Cerebellar cortex (tissue), 1 donor: ENCODE measurements at places on chromosomes 5 and 9.

DNA sequence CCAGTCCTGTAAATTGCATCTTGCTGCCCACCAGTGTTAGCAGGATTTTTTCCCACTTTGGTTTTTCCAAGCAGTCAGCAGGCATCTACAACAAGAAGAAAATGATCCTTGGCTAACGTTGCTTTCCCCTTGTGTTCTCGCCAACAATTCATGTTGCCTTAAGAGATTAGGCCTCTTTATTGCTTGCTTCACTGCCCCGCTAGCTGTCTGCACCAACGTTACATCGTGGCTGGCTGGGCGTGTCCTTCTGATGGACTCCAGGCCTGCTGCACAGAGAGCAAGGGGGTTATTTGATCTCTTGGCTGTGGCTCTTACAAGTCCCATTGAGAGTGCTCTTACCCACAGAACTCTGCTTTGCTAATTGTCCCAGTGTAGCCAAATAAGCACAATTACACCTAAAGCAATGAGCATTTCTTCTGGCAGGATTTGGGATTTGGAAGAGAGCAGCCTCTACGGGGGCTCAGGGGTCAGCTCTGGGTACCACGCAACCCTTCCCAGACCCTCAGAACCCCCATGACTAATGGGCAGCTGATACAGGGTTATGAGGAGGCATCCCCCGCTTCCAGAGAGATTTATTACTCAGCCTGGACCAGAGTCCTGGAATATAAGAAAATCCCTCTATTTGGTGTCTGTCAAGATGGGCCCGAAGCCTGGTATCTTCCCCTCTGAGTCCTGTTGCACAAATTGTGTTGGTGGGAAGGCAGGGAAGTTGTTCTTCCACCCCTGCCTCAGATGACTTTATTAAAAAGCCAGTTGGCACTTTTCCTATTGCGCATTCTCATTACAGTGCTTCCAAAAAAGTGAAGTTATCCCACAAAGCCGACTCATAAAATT, 17.6 kb downstream of the DCANP1 start:
- DNase-seq = no peak

- no peak for DNase-seq
Observed at GRCh38 chr9:114720086-114720676, 38.2 kb upstream of the TEX48 start.

- DNase-seq = no peak
Observed at GRCh38 chr9:135820661-135821060, 86.7 kb downstream of the CAMSAP1 start.

- no peak for DNase-seq
Observed at GRCh38 chr9:138075961-138076649, 198.5 kb downstream of the CACNA1B start.

DNA sequence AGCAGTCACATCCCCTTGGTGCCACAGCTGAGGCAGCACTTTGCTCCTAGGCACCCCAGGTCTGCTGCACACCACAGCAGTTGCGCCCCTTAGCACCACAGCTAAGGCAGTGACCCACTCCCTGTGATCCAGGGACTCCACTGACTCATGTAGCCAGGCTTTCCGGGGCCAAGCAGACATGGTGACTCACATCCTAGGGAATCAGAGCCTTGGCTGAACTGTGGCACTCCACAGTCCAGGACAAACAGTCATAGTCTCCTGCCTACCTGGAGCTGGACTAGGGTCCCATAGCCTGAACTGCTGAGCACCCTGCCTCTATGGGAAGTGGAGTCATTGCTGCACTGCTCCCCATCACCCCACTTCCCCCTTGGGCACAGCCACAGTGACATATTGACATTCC, 338.7 kb downstream of the NPR3 start:
- no peak for DNase-seq

- no peak for DNase-seq
Observed at GRCh38 chr9:116405321-116405720, 251.7 kb downstream of the PAPPA start.

DNA sequence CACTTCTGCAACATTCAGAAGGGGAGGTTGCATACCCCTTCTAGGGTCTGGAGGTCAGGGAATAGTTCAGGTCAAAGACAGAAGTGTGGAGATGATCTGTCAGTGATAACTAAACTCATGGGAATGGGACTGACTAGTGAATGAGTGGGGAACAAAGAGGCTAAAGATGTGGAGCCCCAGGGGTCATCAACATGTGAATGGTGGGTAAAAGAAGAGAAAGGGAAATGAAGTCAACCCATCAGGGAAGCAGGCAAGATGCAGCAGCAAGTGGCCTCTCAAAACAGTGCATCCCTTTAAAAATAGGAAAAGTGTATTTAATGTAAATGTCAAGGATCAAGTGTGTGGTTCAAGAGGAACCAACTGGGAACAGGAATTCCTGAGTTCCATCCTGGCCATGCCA, 69.9 kb downstream of the PLPPR1 start:
- no peak for DNase-seq

GRCh38 chr5:117461403-117461802, 886.8 kb upstream of the SEMA6A start:
- DNase-seq = no peak

DNA sequence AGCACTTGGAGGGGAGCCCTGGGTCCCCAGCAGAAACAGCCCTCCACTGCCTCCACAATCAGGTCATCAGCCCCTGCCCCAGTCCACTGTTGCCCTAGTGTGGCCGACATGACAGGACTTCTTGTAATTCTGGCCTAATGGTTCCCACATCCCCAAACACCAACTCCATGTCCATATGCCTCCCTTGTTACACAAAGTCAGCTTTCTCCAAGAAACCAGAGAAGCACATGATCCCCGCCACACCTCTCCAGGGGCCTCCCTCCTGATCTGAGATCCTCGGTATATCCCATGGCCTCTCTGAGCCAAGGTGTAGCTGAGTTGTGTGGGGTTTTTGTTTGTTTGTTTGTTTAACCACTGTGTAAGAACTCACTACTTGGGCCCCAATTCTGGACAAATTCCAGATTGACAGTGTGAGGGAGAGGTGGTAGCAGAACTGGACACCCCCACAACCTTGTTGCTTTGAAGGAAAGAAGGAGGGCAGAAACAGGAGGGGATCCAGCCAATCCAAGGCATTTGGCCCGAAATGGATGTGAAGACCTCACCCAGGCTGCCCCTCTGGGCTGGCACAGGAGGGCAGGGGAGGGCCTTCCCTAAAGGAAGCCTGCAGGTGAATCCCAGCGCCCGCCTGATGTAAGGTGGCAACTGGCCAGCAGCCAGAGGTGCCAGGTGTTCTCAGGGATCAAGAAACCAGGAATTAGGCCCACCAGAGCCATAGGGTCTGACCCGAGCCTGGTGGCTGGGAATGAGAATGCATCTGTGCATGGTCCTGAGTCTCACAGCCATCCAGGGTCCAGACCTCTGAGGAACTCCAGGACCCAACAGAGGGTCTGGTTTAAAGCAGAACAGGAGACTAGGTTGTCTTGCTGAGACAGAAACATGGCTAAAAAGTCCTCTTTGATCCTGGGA, 13.4 kb downstream of the IRF1 start:
- DNase-seq = no peak

DNA sequence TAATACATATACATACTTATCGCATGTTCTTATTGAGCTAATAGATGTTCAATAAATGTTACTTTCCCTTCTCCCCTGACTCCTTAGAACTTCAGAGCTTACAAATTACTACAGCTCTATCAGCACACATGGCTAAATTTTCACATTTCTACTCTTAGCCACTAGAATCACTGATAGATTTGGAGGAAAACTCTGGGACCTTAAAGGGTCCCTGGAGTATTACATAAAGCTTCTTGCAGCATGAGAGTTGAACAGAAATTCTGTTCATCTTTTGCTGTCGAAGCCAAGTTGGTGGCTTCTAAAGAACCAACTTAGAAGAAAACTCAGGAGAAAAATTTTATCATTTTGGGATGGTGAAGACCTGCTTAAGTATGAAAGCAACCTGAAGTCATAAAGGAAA, 15.5 kb downstream of the B4GALT1 start:
- no peak for DNase-seq

DNA sequence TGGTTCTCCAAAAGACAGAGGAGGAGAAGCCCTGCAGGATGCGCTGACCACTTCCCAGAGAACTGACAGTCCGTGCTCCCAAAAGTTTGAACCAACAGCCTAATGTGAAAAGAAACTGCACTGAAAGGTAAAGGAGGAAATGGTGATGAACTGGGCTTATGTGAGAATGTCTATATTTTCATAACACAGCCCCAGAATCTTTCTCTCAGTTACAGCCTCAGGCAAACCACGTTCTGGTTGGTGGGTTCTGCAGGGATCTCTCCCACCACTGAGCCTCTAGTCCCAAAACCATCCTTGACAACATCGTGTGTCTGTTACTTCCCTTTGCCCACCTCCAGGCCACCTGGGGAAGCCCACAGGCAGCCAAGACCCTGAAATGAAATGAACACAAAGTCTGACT, 23.9 kb downstream of the SPARC start:
- DNase-seq = no peak

DNA sequence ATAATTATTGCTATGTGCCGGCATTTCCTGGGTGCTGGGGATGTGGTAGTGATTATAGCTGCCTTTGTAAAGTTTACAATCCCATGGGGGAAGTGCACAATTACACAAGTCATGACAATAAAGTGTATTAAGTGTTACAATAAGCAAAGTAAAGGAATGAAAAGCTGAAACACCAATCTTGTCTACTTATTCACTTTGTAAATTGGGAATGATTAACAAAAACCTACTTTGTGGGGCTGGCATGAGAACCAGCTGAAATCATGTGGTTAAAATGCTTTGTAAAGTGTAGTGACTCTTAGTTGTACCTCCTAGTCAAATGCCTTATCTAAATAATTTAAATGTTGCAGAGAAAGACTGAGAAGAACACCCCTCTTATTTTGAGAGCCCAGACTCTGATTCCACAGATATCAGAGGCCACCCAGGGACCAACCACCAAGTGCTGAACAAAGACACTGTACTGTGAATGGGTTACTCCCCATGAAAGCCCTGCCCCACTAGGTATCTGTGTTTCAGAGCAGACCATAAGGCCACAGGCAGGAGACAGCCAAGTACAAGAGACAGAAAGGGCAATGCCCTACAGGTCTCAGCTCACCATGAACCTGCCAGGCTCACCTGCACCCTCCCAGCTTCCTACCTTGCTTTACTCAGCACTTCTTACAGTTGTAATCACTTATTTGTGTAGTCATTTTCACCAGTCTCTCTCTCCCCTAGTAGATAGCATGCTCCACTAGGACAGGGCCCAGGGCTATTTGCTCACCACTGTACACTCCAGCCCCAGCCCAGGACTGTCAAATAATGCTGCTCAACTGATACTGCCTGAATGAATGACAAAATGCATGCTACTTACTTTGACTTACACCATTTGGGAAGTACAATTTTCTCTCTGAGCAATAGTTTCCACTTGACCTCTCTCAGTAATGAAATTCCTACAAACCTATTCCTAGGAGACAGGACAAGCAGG, 101.6 kb upstream of the APC start:
- no peak for DNase-seq

GRCh38 chr5:174523311-174524071, 200.9 kb upstream of the MSX2 start:
- no peak for DNase-seq

DNA sequence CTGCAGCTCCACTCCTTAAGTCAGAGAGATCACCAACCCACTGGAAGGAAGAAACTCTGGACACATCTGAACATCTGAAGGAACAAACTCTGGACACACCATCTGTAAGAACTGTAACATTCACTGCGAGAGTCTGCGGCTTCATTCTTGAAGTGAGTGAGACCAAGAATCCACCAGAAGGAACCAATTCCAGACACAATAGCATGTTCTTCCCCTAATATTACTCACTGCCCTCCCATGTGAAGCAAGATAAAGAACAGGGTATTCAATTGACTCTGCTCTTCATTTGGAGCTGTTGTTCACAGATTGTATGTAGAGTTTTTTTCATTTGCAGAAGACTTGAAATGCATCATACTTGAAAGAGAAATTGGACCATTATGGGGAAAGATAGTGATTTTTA, 10.8 kb downstream of the SAXO1 start:
- DNase-seq = no peak
